CD4-positive, alpha-beta T cell treated with Interferon alpha-2 for 1 hour (primary cell): ENCODE measurements at places on chromosomes 7 and 10.

GRCh38 chr10:13815756-13816155, 229.0 kb downstream of the PRPF18 start:
- no peak for DNase-seq

GRCh38 chr7:101671371-101672356, 42.6 kb upstream of the MYL10 start:
- no peak for DNase-seq

DNA sequence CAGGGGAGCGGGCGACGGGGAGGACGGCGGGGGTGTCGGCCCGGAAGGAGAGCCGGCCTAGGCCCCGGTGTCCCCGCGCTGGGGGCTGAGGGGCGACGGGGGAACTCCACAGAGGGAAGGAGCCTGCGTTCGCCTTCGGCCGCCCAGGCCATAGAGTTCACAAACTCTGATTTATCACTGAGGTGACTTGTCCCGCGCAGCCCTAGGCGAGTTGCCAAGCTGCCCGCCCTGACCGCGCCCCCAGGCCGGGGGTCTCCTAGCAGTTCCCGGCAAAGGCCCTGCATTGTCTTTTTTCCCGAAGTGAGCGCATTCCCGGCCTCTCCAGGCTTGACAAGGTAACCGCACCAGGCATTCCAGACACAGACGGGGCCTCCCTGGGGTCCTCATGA, 2.9 kb upstream of the NKX6-2 start:
- DNase-seq = no peak

- DNase-seq = no peak
Measured at GRCh38 chr10:43424416-43424815, 12.5 kb upstream of the ZNF487 start.

DNA sequence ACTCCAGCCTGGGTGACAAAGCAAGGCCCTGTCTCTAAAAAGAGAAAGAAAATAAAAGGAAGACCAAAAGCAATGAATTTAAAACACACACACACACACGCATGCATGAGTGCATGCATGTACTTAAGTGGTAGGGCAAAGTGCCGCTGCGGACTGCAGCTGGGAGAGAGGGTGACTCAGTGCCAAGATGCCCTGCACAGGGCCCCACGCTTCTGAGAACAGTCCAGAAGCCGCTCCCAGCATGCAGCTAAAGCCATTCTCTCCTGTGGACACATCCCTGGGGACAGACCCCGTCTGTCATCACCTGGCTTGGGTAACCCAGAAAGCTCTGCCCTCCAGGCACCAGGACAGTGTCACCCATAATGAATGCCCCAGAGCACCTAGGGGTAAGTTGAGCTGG, 61.0 kb upstream of the MYL10 start:
- no peak for DNase-seq

- DNase-seq = no peak
Measured at GRCh38 chr10:33353334-33353733, 18.9 kb upstream of the NRP1 start.

- no peak for DNase-seq
Measured at GRCh38 chr7:26759108-26759507, 105.3 kb downstream of the SKAP2 start.

DNA sequence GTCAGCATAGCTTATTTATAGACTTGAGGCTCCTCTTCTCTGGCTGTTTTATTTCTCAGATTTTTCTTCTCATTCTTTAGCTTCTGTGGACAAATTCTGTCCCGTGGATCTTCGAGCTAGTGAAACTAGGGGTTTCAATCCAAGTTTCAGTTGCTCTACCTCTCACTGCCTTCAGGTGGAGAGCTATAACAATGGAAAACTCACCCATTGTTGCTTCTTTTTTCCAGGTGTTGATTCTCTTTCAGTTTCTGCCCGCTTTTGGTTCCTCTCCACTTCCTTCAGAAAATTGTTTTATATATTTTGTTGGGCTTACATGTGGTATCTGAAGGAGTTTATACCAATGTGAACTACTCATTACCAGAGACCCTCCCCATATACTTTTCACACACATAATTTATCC, 266.1 kb downstream of the TCF7L2 start:
- DNase-seq = no peak

DNA sequence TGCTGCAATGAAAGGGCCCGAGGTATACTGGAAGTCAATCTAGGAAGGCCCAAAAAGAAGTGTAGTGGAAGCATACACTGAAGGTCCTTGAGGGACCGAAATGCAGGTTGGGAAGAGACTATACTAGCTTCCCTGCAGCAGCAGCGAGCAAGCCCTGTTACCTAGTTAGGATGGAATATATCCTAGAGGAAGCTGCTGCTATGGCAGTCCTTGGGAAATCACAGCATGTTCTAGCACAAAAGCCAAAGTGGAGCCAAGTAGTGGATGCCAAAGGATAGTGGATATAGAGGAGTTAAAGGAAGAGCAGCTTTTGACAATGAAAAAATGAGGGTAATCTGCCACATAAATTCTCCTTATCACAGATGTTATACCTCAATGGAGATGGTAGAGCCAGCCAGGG, 123.8 kb upstream of the STARD3NL start:
- DNase-seq = no peak

DNA sequence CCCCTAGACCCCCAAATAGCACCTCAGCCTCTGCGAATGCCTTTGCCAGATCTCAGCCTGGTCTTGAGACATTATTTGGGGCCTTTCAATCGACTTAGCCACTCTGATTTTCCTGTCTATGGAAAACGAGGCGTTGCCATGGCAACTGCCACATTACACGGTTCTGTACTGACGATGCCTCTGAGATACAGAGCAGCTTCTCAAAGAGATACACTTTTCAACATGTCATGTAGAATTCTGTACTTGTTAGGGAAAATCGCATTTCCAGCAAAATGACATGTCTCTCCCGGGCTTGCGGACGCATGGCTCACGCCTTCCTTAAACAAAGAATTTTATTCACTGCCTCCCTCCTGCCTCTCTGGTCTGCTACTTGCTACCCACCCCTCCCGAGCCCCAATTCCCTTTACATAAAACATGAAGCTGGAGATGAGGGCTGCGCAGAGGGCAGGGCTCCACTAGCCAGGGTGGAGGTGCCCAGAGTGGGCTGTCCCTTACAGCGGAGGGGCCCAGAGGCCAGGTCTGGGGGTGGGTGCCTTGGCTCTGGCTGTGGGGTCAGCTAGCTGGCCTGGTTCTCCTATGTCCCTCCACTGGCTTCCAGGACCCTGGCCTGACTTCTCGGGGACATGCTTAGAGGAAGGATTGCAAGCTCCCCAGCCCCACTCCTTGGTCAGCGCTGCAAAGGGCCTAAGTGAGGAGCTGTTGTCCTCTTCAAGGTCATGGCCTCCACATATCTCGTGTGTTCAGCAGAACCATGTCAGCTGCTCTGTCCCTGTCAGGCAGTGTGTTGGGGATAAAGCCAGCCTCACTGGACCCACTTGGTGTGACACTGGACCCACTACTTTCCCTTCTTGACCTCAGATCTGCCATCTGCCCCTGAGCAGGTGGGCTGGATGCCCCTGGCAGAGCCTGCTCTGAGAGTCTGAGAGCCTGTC, 342.5 kb downstream of the RPS24 start:
- no peak for DNase-seq

GRCh38 chr7:130379921-130380860, at the start of gene CPA1:
CPA1 (plus strand) TSS chr7:130380494; CDS start chr7:130380521, 27 bp downstream.
- no peak for DNase-seq
